Right ventricle myocardium inferior (tissue), 1 donor: ENCODE measurements at places on chromosomes 6 and 20.

DNA sequence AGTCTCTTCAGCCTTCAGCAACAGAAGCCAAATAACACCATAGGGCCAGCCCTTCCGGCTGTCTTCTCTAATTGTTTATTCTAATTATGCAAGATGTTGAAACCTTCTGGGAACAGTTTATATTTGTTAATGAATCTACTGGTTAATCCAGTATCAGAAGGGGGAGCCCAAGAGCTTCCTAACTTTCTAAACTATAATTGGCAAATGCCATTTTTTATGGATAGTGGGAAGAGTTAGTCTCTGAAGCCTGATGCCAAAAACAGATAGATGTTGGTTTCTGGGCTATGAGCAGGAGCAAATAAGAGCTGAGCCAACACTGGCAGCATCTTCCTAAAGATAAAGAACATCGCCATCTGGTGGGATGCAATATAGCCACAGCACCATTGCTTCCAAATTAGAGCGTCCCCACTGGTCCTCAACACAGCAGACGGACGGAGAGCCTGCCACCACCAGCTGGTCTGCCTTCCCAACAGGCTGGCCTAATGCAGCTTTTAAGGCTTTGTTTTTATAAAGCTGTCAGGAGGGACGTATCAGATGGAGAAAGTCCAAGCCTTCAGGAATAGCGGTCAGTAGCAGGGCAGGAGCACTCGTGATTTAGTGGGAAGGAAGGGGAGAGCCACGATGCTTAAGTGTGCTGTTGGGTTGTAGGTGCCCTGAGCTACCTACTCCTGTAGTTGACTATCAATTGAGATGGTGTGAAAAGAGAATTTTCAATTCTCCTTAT is 118.8 kb downstream of the RALGAPA2 start:
- DNase-seq: no peak

DNA sequence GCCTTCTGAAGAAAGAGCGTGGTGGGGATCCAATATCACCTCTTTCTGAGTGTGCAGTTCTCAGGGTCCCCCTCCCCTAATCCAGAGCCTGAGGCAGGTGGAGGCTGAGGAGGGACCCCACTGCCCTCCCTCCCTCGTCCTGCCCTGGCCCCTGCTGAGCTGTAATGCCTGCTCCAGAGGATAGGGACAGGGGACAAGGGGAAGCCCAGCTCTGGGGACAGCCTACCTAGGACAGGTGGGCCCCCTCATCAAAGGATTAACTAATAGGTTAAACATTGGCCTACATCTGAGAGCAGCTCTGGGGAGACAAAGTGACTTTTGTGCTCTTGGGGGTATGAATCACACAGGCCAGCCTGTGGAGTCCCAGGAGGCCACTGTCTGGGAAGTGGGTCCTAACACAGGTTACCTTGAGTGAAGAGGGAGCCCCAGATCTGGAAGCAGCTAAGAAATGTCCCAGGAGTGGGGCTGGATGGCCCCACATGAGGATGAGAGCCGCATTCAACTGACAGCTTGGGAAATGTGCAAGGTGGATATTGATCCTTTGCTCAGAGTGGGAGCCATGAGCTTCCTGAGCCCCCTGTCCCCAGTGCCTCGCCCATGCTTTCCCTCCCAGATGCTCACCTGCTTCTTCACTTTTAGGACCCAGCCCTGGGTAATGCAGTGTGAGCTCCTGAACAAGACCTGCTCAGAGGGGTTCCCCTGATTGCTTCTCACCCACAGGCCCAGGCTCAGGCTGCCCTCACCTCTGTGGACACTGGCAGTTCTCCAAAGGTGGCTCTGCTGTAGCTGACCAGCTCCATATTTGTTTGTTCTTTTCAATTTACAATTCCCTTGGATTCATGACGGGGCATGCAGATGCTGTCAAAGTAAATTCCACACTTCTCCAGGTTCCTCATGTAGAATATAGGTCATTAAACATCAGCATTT is 17.8 kb upstream of the CST9L start:
- peak; percentile 21 for DNase-seq

DNA sequence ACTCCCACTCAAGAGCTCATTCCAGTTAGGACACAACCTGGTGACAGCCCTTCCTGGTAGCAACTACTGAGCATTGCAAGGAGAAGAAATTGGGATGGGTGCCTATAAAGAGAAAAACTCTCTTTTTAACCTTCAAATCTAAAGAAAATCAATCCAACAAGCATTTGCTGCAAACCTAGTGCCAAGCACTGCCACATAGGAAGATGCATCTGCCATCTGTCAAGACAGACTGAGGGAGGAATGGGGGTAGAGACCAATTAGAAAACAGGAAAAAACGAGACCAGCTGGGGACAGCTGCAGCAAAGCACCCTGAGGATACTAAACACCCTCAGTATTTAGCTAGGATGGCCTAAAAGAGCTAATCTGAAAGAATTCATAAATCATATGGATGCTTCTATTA is 27.9 kb downstream of the HLA-DMB start:
- DNase-seq: no peak

- no peak for DNase-seq
These were observed 50.9 kb upstream of the TNFAIP3 start for GRCh38 chr6:137816133-137816579.

DNA sequence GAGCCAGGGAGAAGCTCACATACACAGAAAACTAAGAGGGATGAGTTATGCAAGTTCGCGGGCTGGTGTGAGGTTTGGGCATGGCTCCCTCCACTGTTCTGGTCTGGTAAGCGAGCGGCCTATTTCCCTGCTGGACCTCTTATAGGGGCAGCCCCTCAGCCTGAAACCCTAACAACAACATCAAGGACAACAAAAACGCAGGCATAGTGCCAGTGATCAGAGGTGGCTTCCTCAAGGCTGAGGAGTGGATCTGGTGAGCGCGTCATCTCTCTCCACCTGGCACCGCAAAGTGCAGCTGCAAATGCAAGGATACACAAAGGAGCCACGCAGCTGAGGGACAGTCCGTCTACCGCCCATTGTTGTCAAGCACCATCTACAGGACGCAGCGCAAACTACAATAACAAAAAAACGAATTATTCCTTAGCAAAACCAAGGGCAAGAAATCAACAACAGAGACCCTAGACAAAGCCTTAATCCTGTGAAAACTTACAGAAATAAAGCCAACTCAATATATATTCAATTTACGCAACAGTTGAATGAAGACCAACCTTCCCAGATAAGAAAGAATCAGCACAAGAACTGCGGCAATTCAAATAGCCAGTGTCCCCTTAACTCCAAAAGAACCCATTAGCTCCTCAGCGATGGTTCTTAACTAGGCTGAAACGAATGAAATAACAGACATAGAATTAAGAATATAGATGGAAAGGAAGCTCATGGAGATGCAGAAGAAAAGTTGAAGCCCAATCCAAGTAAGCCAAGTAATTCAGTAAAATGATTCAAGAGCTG is 9.2 kb upstream of the DEFB110 start:
- DNase-seq: no peak

DNA sequence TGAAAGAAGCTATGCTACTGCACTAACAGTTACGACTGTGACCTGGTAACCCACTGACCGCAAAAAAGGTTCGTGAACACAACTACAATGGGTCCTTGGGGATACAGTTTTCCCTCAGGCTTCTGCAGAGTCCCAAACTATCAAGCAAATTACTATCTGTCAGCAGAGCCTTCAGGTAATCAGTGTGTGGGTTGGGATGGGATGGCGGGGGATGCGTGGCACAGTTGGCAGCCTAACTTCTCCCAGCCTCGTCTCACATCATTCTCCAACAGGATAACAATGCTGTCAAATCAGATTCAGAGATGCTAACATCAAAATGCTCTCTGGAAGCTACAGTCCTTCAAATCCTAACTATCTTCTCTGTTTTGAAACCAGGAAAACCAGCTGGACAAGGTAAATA is 102.3 kb downstream of the EPM2A start:
- DNase-seq: no peak

GRCh38 chr6:29994826-29995225 is 52.5 kb downstream of the HLA-A start:
- DNase-seq: no peak

GRCh38 chr20:60667641-60668040 is 584.4 kb upstream of the CDH4 start:
- DNase-seq: no peak
